ENCODE measurements at places on chromosomes 3 and 15.

GRCh38 chr3:183411216-183411922 lies 17.1 kb downstream of the MCF2L2 start:
- no peak for DNase-seq

GRCh38 chr3:110314512-110315114 lies 757.0 kb upstream of the NECTIN3 start:
- peak; percentile 37 for DNase-seq

DNA sequence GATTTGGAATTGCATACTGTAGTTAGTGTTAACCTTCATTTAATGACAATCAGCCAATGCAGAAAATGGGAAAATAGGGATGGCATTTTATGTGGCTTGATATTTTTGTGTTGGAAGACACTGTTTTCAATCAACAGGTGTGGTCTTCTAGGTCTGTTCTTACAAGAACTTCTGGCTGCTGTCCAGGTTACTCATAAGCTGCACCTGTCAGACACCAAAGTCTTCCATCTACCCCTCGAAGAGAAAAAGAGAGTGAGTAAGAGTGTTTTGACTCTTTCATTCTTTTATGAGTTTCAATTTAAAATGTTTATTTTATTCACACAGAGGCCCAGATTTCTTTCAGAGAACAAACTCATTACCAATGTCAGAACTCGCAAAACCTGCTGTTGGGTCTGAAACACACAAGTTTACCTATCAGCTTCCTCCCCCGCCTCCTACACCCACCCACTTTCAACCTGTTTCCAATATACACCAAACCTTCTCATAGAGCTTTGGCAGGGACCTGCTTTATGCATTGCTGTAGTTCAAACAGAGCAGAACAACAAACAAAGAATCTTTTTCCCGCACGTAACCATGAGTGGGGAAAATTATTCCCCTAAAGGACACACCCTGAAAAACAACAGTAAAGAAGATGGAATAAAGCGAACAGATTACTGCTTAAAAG lies 767.7 kb upstream of the ALCAM start:
- no peak for DNase-seq

DNA sequence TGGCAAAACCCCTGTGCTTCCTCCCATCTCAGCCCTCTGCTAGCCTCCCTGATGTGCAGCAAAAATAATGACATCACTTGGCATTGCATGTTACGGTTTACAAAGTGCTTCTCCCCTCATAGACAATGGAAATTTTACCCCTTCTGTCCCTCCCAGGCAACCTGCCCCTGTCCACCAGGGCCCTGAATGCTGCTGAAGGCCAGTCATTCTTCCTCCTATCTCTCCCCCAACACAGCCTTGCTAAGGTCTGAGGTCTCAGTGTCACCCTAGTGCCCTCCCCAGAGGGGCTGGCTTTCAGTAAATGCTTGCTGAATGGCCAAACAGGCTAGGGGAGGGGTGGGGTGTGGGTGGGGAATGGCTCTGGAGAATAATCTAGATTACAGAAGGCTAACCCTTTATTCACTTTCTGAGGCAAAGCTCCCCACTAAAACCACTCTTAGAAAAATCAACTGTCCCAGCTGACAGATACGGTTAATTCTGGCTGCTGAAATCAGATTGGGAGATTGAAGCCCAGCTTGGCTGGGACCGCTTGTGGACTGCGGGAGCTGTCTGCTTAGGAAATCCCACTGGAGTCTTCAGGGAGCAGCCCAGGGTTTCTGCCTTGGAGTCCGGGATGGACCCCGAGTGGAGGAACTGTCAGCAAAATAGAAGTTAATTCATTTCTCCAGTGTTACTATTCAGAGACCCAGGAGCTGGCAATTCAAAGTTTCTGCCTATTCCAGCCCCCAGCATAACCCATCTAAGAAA lies 22.9 kb downstream of the ANP32A start:
- no peak for DNase-seq

GRCh38 chr15:83927704-83928391 lies 273.9 kb downstream of the ADAMTSL3 start:
- DNase-seq = no peak

- no peak for DNase-seq
Measured at GRCh38 chr3:37753428-37753827, 108.3 kb upstream of the CTDSPL start.

All from activated naive CD8-positive, alpha-beta T cell treated with anti-CD3 and anti-CD28 coated beads, Interleukin-2, amount 50 U/mL, for 24 hours (primary cell).